ENCODE measurements at places on chromosomes 3 and 15. TPM values are rescaled to one million over a fixed set of nuclear protein-coding genes. Genes with fewer than 3 reads are reported as not detected.

DNA sequence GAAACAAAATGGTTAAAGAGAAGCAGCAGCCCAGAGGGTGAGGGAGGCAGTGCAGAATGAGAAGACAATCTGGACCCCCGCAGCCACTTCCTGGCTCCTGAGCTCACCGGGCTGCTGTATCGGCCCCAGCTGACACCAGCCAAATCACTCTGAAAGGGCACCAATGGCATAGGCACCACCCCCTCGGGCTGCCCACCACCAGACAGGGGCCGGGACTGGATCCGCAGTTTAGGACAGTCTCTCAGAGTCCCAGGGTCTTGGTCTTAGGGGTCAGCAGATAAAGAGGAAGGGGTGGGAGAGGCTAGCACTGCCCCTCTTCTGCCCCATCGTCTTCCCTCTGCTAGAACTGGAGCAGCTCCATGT, 17.9 kb upstream of the EHD4 start:
- H3K4me1 ChIP-seq: no peaks in the 10 kb centered on the region
- DNase-seq: no peak
- H3K4me3 ChIP-seq: no peak overlapping the region
- H3K27ac ChIP-seq: no peak overlapping the region

GRCh38 chr15:76533060-76533820, 196.7 kb downstream of the ISL2 start:
- DNase-seq: no peak
- H3K4me3 ChIP-seq: no peak overlapping the region
- H3K36me3 ChIP-seq: peaks cover 3% of the 10 kb centered on the region

DNA sequence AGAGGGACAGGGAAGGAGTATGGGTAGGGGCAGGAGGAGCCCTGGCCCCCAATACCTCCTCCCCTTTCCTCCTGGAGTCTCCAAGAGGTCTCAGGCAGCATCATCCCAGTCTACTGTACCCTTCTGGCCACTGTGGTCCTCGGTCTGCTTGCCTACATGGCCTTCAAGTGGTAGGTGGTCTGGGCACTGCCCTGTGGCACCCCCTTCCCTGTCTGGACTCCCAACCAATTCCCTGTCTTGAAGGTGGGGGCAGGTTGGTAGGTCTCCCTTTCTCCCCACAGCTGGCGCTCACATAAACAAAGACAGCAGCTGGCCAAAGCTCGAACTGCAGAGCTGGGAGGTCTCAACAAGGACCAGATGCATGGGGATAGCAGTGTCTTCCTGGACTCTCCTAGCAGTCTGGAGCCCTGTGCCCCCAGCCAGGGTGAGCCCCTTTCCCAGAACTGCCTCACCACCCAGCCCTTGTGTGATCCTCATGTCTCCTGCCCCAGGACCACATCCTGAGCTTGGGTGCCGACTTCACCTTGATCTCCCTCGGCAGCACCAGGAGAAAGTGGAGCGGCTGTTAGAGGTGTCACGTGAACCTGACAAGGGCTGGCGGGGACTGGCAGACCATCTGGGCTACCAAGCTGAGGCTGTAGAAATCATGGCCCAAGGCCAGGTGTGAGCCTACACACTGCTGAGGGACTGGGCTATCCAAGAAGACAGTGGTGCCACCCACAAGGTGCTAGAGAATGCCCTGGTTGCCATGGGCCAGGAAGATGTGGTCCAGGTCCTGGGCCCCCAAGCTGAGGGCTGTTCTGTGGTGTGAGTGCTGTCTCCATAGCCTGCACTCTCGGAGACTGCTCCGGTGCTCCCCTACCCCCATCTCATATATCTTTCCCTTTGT, 33.1 kb downstream of the NBEAL2 start:
- H3K27ac ChIP-seq: no peak overlapping the region
- H3K4me3 ChIP-seq: no peak overlapping the region
- H3K4me1 ChIP-seq: peaks cover 26% of the 10 kb centered on the region
- DNase-seq: no peak
- H3K36me3 ChIP-seq: peaks cover 17% of the 10 kb centered on the region
- no peaks in the 10 kb centered on the region for H3K27me3 ChIP-seq

GRCh38 chr3:14169871-14170270, 8.5 kb downstream of the XPC start:
- H3K4me1 ChIP-seq: peaks cover 31% of the 10 kb centered on the region
- no peak for DNase-seq
- no peak overlapping the region for H3K27ac ChIP-seq

The SLCO2A1 gene
- not detected for total RNA-seq

DNA sequence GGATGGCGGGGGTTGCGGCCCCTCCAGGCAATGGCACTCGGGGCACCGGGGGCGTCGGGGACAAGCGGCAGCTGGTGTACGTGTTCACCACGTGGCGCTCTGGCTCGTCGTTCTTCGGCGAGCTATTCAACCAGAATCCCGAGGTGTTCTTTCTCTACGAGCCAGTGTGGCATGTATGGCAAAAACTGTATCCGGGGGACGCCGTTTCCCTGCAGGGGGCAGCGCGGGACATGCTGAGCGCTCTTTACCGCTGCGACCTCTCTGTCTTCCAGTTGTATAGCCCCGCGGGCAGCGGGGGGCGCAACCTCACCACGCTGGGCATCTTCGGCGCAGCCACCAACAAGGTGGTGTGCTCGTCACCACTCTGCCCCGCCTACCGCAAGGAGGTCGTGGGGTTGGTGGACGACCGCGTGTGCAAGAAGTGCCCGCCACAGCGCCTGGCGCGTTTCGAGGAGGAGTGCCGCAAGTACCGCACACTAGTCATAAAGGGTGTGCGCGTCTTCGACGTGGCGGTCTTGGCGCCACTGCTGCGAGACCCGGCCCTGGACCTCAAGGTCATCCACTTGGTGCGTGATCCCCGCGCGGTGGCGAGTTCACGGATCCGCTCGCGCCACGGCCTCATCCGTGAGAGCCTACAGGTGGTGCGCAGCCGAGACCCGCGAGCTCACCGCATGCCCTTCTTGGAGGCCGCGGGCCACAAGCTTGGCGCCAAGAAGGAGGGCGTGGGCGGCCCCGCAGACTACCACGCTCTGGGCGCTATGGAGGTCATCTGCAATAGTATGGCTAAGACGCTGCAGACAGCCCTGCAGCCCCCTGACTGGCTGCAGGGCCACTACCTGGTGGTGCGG, 1.9 kb downstream of the CHST2 start:
- H3K4me1 ChIP-seq: peaks cover 40% of the 10 kb centered on the region
- H3K36me3 ChIP-seq: peaks cover 4% of the 10 kb centered on the region
- DNase-seq: peak; percentile 92

DNA sequence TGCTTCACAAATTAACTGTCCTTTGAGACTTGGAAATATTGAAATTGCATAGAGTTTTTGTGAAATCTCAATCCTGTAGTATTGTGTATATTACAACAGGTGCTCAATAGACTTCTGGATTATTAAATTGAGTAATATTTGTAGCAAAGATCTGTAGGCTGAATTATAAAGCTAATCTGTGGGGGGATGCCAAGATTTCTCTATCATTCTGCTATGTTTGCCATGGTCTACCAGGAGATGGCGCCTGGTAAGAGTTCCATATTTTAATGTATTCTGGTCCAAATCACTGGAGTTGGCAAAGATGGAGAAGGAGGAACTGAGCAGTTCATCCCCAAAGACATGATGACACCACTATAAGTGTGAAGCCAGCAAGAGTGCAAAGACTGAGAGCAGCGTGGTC, 340.9 kb upstream of the TPRG1 start:
- no peak overlapping the region for H3K27ac ChIP-seq
- peaks cover 13% of the 10 kb centered on the region for H3K4me1 ChIP-seq
- no peaks in the 10 kb centered on the region for H3K27me3 ChIP-seq
- H3K36me3 ChIP-seq: no peaks in the 10 kb centered on the region
- no peak overlapping the region for H3K4me3 ChIP-seq

GRCh38 chr3:152304160-152304559, 35.4 kb downstream of the MBNL1 start:
- H3K27me3 ChIP-seq: no peaks in the 10 kb centered on the region
- no peak overlapping the region for H3K4me3 ChIP-seq
- H3K27ac ChIP-seq: peak overlapping the region; percentile 64
- H3K4me1 ChIP-seq: peaks cover 84% of the 10 kb centered on the region
- H3K36me3 ChIP-seq: peaks cover 61% of the 10 kb centered on the region

The CRABP1 gene
- not detected for total RNA-seq

The ANKRD63 gene
- not detected for total RNA-seq

DNA sequence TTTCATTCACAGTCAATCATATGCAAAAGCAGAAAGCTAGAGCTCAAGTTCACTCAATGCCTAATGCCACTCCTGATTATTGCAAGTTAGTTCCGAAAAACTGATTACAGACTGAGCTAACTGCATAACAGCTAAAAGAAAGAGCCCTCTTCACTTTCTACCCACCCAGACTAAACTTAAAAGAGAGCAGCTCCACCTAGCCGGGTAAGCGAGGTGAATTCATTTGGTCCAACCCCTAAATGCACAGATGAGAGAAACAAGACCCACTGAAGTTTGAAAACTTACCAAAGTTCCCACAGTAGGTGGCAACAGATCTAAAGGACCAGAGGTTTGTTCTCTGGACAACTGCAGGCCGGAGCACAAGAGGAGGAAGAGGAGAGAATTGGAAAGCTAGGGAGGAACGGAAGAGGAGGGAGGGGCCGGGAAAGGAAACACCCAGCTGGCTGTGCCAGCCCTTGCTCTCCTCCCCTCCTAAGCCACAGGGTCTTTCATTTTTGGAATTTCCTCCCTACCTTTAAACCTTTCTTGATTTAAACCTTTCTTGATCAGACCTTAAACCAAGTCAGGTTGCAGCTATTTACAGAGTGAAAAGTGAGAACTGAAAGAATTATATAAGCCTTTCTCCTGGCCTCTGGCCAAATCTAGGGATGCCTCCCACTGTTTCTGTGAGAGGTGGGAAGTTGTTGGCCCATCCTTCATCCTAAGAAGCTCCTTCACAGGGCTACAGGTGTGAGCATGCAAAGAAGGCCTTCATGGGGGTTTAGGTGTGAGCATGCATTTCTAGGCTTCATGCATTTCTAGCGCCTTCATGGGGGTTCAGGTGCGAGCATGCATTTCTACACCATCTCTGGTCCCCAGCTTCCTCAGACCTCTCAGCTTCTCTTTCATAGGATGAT, 114.7 kb upstream of the LMOD3 start:
- H3K27me3 ChIP-seq: no peaks in the 10 kb centered on the region
- H3K4me1 ChIP-seq: peaks cover 11% of the 10 kb centered on the region
- peak; percentile 18 for DNase-seq
- H3K4me3 ChIP-seq: no peak overlapping the region

DNA sequence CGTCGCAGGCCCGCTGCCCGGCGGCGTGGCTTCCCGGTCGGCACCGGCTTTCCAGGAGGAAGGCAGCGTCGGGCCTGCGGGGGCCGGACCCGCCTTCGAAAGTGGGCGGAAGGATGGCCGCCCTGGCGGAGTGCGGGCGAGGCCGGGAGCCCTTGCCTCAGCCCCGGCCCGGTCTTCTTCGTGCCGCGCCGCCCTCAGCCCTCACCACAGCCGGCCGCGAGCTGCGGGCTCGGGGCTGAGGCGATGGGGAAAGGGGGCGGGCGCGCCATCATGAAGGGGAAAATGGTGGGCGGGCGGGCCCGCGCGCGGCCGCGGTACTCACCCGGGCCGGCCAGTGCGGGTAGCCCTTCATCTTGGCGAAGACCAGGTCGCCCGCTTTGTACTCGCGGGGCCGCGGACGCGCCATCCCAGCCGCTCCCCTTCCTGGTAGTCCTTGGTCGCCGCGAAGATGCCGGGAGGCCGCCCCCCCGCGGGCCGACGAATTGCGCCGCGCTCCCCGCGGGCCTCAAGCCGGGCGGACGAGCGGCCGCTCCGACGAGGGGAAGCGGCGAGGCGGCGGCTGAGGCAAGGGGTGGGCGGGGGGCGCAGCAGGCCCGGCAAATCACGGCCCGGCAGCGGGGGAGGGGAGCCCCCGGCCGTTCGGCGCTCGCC, 489 bp downstream of the HDGFL3 start:
- peaks cover 18% of the 10 kb centered on the region for H3K4me1 ChIP-seq
- H3K27ac ChIP-seq: no peak overlapping the region
- peak; percentile 43 for DNase-seq

- peaks cover 4% of the 10 kb centered on the region for H3K4me1 ChIP-seq
- no peak overlapping the region for H3K4me3 ChIP-seq
- no peak for DNase-seq
- no peak overlapping the region for H3K27ac ChIP-seq
- H3K27me3 ChIP-seq: no peaks in the 10 kb centered on the region
Observed at GRCh38 chr3:24504772-24505171, 10.1 kb upstream of the THRB start.

GRCh38 chr15:84108728-84109127, 126.8 kb upstream of the GOLGA6L4 start:
- peaks cover 9% of the 10 kb centered on the region for H3K27me3 ChIP-seq
- no peaks in the 10 kb centered on the region for H3K36me3 ChIP-seq
- no peaks in the 10 kb centered on the region for H3K4me1 ChIP-seq
- no peak overlapping the region for H3K27ac ChIP-seq
- no peak for DNase-seq

The PRTG gene
- not detected for total RNA-seq

DNA sequence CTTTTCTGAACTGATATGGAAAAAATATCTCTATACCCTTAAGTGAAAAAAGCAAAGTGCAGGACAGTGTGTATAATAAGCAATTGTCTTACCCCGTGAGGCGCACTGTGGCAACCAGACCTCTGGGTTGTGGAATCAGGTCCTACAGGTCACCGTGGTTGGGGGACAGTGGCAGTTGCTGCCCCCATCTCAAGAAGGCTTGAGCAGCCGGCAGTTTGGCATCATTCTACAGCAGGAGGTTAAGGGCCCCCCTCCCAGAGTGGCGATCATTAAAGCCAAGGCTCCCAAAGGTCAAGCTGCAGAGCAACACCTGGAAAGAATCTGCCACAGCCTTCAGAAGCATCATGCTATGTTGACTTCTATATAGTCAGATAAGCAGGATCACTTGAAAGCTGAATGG, 56.1 kb upstream of the HERC1 start:
- no peaks in the 10 kb centered on the region for H3K27me3 ChIP-seq
- no peak overlapping the region for H3K4me3 ChIP-seq
- peaks cover 50% of the 10 kb centered on the region for H3K4me1 ChIP-seq
- H3K27ac ChIP-seq: no peak overlapping the region
- DNase-seq: no peak
- no peaks in the 10 kb centered on the region for H3K36me3 ChIP-seq

DNA sequence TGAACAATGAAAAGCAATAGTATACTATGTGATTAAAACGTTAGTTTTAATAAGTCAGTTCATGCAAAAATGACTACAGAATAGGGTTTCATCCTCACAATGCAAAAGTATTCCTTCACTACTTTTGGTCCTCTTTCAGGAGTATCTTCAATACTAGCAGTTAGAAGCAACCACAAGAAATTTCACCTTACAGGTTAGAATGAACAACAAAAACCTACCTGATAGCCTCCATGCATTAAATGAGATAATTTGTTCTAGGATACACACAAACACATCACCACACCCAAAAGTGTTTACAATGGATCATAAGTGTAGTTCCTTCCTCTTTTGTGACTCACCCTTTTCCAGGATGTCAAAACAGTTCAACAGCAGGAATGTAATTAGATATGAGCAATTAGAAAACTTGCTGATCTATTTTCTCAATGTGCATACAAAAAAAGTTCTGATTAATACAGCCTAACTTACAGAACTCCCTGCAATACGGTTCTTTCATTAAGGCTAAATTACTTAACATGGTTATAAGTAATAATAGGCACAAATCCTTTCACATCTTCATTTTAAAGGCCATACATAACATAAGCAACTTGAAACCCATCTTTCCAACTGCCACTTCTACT, 21.6 kb downstream of the UACA start:
- no peaks in the 10 kb centered on the region for H3K36me3 ChIP-seq
- no peak overlapping the region for H3K27ac ChIP-seq
- H3K4me3 ChIP-seq: no peak overlapping the region
- H3K4me1 ChIP-seq: no peaks in the 10 kb centered on the region
- no peak for DNase-seq

The CCR8 gene
- 0.34 TPM for total RNA-seq

GRCh38 chr15:75696854-75697259, 15.8 kb downstream of the CSPG4 start:
- no peak overlapping the region for H3K4me3 ChIP-seq
- no peak for DNase-seq
- H3K27ac ChIP-seq: no peak overlapping the region

Data from activated CD8-positive, alpha-beta T cell treated with anti-CD3 and anti-CD28 coated beads for 36 hours (primary cell).